ENCODE measurements at places on chromosomes 4 and X.

DNA sequence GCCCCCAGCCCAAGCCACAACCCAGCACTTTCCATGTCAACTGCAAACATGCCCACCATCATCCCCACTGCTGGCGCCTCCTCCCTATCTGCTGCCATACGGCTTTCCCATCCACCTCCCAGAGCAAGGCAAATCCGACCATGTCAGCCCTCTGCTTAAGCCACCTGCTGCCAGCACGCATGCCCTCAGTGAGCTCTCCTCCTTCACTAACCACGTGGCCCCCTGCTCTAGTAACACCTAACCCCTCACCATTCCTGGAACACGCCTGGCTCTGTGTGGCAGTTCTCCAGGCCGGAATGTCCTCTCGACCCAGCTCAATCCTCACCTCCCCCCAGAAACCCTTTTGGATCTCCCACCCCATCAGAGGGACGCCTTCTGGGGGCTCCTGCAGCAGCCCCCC, 17.4 kb downstream of the BCAP31 start:
- DNase-seq, result no peak

- no peak for DNase-seq
These were observed 10.3 kb upstream of the MXD4 start for GRCh38 chr4:2272026-2272827.

DNA sequence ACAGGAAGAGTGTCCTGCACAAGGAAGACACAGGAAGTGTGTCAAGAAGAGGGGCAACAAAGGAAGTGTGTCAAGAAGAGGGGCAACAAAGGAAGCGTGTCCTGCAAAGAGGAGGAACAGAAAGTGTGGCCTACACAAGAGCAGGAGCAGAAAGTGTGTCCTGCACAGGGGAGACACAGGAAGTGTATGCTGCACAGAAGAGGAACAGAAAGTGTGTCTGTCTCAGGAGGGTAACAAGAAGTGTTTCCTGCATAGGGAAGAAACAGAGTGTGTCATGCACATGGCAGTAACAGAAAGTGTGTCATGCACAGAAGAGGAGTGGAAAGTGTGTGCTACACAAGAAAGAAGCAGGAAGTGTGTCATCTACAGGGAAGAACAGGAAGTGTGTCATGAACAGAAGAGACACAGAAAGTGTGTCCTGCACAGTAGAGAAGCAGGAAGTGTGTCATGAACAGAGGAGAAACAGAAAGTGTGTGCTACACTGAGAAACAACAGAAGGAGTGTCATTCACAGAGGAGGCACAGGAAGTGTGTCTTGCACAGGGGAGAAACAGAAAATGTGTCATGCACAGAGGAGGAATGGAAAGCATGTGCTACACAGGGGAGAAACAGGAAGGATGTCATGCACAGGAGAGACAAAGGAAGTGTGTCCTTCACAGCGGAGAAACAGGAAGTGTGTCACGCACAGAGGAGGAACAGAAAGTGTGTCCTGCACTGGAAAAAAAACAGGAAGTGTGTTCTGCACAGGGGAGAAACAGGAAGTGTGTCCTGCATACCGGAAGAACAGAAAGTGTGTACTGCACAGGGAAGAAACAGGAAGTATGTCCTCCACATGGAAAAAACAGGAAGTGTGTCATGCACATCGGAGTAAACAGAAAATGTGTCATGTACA, 526.4 kb upstream of the PRKX start:
- DNase-seq, result peak; percentile 47

DNA sequence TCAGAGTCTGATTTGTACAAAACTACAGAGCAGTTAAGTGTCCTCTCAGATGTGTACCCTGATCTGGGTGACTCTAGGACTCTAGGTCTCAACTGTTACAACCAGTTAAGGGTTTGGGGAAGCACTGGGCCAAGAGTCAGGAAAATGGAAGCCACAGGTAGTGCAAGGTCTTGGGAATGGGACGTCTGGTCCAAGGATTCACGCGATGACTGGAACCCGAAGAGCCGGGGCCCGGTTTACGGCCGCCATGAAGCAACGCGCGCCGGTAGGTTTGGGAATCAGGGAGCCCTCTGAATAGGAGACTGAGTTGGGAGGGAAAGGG, 321 bp upstream of the HPRT1 start:
- DNase-seq, result no peak

- no peak for DNase-seq
These were observed 30.6 kb downstream of the TBL1X start for GRCh38 chrX:9495496-9495895.

GRCh38 chr4:67483868-67484602, 61.3 kb downstream of the CENPC start:
- no peak for DNase-seq

DNA sequence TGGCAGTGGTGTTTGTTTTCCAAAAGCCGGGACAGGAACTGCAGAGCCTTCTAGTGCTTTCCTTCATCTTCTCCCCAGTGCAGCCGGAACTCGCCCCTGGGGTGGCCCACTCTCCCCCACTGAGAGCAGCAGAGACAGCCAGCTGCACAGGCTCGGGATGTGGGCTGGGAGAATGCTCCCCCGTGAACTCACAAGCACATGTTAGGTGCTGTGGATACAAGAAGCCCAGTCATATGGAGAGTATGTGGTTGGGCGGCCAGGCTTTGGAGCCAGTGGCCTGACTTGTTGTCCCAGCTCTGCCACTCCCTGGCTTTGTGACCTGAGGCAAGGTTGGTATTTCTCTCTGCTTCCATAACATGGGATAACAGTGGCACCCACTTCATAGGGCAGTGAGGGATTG, 9.4 kb upstream of the KIAA0232 start:
- no peak for DNase-seq

DNA sequence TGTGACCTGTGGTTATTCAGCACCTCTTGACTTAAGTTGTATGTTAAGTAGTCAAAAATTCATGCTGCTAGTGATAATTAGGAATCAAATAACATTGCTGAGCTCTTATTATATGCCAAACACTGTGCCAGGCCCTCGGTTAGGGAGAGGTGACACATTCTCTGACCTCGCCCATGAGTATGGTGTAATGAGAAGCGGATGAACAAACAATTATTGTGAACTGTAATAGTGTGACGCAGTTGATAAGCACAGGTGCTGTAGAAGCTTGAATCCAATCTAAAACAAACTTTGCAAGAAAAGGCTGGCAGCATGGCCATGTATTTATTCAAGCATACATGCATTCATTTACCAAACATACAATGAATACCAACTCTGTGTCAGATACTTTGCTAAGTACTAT, 303.5 kb upstream of the HS3ST1 start:
- no peak for DNase-seq

DNA sequence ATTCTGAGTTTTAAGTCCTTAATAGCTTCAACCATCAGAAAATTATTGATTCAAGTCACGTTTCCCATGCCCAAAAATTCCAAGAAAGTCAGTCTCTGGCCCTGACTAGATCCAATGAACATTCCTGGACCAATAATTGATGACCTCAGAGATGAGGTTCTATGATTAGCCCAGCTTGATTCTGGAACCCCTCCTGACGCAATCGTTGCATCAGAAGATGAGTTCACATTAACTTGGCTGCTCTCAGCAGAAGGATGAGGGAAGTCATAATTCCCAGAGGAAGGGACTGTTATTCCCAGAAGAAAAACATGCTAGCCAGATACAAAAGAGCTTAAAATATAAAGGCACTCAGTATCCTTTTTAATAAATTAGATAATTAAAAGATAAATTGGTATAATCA, 34.3 kb upstream of the CPEB2 start:
- no peak for DNase-seq

GRCh38 chr4:25783943-25784342, 78.8 kb downstream of the SEL1L3 start:
- DNase-seq, result peak; percentile 91

- DNase-seq, result no peak
These were observed 214.4 kb upstream of the KLF3 start for GRCh38 chr4:38449506-38450174.

DNA sequence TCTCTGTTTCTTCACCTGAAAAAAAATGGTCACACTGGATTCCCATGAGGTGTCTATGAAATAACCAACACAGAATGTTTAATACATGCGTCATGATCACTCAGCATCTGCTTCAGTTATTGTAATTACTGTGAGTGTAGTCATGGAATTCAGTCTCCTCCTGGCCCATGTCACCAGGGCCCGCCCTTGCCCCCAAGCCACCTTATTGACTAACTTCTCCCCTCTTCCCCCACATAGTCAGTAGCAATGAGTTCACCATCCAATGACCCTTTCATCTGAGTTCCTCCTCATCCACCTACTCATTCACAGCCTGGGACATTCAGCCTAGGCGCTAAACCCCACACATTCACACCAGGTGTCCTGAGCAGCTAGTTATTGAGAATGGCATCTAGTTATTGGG, 15.6 kb downstream of the PNMA6F start:
- DNase-seq, result no peak

- DNase-seq, result peak; percentile 40
These were observed 93.5 kb upstream of the DDX3X start for GRCh38 chrX:41240509-41240908.

GRCh38 chrX:41922431-41923151, 763 bp downstream of the CASK start:
- DNase-seq, result peak; percentile 1

- DNase-seq, result no peak
These were observed 73.0 kb upstream of the ZNF518B start for GRCh38 chr4:10530137-10530786.

DNA sequence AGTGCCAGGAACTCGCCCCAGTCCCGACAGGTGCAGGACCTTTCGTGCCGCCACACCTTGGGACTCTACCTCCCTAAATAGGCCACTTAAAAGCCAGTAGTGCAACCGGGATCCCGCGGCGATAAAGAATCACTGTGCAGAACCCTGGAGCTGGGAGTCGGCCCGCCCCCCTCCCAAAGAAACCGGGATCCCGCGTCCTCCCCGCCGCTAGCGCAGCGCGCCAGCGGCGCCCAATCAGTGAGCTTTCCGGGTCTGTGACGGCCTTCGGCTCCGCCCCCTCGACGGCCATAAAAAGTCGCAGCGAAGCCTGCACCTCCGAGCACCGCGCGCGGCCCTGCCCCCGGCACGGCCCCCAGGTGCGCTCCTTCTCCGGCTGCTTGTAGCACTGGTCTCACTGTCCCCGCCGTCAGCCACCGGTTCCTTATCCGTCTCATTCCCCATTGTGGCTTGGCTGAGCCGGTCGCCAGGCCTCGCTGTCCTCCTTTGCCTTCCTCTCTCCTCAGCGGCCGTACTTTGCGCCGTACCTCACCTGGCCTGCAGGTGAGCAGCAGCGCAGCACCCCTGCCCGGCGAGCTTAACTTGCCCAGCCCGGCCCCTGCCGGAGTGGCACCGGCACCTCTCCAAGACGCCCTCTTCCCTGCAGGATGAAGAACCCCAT, at the start of gene LRAT:
TSS of gene LRAT (plus strand) at position 318 of the 658 bp plus-strand sequence. CDS start at position 645, 327 bp downstream.
- no peak for DNase-seq

GRCh38 chr4:112823606-112824005, 186.7 kb downstream of the LARP7 start:
- no peak for DNase-seq

- DNase-seq, result no peak
These were observed 63.1 kb upstream of the GPR78 start for GRCh38 chr4:8516996-8517550.

GRCh38 chr4:140135529-140136088, 18.4 kb downstream of the MAML3 start:
- DNase-seq, result no peak

DNA sequence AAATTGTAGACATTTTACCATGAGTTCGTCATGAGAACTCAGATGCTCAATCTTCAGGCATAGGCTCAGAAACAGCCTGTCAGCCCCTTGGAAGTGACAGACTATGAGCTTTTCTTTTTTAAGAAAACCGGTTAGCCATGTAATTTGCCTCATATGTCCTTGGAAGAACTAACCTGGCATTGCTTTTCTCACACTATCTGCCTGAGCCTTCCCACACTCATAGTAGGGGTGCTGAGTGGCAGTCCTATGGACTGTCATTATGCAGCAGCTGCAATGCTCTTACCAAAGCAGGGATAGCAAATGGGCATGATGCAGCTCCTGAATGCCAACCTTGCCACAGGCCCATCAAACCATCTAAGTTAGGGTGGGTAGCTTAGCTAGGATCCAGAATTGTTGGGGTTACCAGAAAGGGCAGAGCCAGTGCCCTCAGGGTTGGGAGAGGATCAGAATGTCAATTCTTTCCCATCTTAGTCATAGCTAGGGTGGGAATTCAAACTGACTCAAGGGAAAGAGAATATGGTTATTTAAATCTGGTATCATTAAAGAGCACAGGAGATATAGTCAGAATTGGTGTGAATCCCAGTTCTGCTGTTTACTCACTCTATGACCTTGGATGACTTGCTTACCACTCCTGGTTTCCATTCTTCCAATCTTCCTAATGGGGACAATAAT, 230.6 kb upstream of the CPEB2 start:
- DNase-seq, result no peak

- DNase-seq, result no peak
These were observed 853.8 kb downstream of the ADGRL3 start for GRCh38 chr4:62053974-62054373.

DNA sequence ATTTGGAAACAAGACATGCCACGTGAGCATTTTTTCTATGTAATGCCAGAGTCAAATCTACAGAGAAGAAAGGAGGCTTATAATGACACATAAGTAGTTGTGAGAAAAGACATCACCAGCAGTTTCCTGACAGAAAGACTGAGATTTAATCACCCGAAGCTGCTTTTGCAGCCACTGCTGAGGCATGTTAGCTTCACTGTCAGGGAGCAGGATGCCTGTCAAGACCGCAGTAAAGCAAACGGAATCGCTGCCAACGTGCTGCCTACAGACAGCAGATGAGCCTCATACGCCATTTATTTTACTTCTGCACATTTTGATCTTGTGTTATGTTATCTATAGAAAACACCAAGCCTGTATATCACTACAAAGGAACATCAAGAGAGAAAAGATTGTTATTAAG, 68.7 kb upstream of the NDST3 start:
- no peak for DNase-seq

DNA sequence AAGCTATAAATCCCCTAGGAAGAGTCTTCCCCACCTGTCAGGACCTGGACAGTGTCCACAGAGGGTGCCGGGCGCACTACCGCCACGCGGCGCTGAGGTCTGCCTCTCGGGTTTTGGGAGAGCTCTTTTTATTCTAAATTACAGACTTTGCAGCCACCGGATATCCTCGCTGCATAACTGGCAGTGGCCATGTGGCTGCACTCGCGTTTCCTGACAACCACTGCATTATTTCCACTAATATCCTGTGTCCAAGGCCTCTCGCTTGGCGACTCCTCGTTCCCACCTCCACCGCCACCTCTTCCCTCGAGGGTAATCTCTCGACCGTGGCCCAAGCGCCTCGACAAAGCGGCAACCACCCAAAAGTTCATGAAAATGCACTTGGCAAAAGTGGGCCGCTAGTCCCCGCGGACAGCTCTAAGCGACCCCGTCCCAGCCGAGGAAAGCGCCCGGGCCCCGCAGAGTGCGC, 512 bp upstream of the TMEM131L start:
- peak; percentile 72 for DNase-seq

- DNase-seq, result peak; percentile 47
These were observed 31.5 kb upstream of the PTTG2 start for GRCh38 chr4:37928426-37929416.

GRCh38 chr4:15106399-15106798, 104.1 kb downstream of the CPEB2 start:
- DNase-seq, result no peak

DNA sequence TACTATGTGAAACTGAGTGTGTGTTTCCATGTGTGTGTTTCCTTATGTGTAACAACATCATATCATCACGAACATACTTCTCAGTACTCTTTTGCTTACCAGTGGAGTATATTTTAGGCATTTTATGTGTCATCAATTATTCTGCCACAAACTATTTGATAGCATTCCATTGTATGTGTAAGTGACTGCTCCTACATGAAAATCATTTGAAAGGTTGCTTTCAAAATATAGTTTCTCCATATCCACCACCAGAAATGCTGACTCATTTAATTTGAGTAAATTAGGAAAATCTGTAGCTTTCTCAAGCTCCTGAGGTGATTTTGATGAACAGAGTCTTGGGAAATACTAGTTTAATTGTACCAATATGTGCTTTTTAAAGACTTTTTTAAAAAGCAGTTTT, 376.2 kb downstream of the PCDH18 start:
- no peak for DNase-seq
